Activated CD4-positive, alpha-beta T cell treated with anti-CD3 and anti-CD28 coated beads for 4 hours (primary cell): ENCODE measurements at places on chromosomes 16 and 17.
A peak's percentile ranks its signal among the peaks of the same experiment; 100 is the strongest.

GRCh38 chr16:48366165-48367093 is 18.8 kb downstream of the SIAH1 start:
- peak; percentile 57 for DNase-seq

- no peak for DNase-seq
Observed at GRCh38 chr17:8955021-8955959, 10.2 kb downstream of the PIK3R5 start.

DNA sequence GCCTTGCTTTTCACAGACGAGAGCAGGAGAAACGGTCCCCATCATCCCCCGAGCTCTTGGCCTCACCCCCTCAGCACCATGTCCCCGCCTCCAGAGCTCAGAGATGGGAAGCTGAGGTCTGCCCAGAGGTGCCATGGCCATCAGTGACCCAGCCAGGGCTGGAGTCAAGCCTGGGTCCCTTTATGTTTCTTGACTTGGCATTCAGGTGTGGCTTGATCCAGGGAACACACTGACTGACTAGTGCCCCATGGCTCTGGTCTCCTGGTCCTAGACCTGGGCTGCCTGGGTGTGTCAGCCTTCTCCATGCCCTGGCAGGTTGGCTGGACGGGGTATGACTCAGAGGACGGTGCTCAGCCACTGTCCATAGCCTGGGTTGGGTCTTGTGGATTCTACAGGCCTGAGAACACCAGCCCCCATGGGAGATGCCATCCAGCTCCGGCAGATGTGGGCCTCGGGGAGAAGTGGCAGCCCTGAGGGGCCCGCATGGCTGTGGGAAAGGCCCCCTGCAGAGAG is 54.2 kb downstream of the ZFPM1 start:
- no peak for DNase-seq

- DNase-seq: no peak
Observed at GRCh38 chr17:46106966-46107644, 86.1 kb downstream of the KANSL1 start.

- no peak for DNase-seq
Observed at GRCh38 chr17:34300652-34301370, 15.3 kb downstream of the CCL11 start.

GRCh38 chr17:45749831-45750335 is 34.2 kb upstream of the CRHR1 start:
- DNase-seq: no peak

GRCh38 chr17:43129671-43130010 is 4.5 kb upstream of the BRCA1 start:
- DNase-seq: no peak

- peak; percentile 45 for DNase-seq
Observed at GRCh38 chr16:72787514-72788268, 260.2 kb downstream of the ZFHX3 start.

- DNase-seq: no peak
Observed at GRCh38 chr17:48238933-48239602, 131.5 kb downstream of the SNX11 start.
